ENCODE measurements at places on chromosomes 11 and 22.

DNA sequence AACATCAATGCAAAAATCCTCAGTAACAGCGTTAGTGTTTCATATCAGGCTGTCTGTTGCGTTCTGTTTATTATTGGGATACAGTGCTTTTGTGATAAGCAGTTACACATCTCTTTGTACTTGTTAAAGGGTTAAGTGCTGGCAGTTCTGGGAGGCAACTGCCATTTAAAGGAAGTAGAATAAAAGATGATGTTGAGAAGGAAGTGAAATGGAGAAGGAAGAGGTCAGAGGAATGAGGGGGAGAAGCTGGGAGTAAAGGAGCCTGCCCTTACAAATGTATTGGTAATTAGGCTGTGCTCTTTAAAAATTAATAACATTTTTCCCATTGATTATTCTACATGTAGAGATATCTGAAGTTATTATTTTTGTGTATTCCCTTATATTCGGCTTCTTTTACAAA lies 674.7 kb downstream of the NTM start:
- no peak for DNase-seq

GRCh38 chr11:108206969-108207682 lies 15.3 kb downstream of the NPAT start:
- no peak for DNase-seq

GRCh38 chr11:113562981-113563461 lies 87.8 kb upstream of the DRD2 start:
- no peak for DNase-seq

DNA sequence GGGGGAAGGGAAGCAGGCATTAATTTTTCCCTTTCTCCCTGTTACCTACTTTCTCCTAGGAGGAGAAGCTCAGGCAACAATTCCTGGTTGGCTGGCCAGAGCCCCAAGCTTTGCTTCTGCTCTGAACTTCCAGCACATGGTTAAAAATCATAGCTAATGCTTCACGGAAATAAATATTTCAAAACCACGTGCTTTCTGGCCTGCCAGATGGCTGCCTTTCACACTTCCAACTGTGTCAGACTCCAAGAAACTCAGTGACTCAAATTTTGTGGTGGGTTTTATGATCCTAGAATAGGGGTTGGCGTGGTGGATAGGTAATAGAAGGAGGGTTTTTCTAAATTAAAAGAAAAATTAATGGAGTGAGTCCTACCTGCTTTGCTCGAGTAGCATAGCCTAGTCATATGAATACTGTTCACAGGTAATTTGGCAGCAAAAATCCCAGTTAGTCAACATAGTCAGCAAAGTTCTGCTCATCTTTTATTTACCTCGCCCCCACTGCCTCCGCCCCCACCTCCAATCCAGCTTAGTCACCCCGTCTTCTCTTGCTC lies 58.6 kb downstream of the SC5D start:
- DNase-seq, result no peak

- peak; percentile 26 for DNase-seq
Observed at GRCh38 chr22:50112151-50113118, 22.6 kb downstream of the MOV10L1 start.

- DNase-seq, result no peak
Observed at GRCh38 chr11:92546603-92547002, 322.0 kb downstream of the FAT3 start.

DNA sequence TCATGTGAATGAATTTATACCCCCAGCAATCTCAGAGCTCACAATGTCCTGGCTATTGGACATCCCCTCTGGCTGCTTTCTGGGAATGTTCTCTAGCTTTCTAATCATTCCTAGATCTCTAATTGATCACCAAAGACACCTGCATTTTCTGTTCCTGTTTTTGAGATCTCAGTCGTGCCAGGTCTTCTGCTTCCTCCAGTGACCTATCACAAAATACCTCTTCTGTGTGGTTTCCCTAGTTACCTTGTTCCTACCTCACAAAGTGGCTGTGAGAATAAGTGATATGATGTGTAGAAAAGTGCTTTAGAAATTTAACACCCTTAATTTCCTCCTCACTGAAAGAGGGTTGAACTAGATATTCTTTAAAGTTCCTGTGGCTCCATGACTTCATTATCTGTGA lies 92.2 kb downstream of the LUZP2 start:
- DNase-seq, result no peak

DNA sequence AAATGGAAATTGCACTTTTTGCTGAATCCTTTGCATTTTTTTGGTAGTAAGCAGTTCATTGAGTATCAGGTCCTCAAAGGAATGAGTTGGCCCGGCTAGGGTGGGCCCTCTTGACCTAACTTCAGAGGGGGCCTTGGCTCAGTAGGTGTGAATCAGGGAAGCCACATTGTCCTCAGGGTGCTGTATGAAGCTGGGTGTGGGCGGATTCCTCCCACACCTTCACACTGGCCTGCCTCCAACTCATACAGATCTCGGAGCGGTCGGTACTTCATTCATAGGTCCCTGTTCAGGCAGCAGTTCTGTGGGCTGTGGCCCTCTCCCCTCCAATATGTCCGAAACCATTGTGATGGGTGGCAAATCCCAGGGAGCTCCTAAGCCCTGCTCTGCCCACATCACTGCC lies 47.4 kb upstream of the OR4B1 start:
- DNase-seq, result no peak

DNA sequence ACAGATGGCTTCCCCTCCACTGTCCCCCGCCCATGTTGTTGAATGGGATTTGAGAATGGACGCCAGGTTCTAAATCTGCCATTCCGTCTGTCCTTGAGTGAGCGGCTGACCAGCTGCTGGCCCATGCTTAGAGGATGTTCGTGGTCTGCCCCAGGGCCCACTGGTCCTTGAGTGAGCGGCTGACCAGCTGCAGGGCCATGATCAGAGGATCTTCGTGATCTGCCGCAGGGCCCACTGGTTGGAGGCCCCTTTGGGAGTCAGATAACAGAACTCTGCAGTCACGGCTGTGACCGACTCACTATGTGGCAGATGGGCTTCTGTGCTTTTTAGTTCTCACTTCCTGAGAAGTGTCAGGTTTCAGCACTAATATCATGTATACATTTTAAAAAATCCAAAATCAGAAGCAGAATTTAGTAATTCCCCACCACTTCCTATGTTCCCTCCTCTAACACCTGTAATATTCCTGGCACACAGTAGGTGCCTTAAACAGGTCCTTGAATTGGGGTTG lies 54.1 kb downstream of the MICAL3 start:
- no peak for DNase-seq

DNA sequence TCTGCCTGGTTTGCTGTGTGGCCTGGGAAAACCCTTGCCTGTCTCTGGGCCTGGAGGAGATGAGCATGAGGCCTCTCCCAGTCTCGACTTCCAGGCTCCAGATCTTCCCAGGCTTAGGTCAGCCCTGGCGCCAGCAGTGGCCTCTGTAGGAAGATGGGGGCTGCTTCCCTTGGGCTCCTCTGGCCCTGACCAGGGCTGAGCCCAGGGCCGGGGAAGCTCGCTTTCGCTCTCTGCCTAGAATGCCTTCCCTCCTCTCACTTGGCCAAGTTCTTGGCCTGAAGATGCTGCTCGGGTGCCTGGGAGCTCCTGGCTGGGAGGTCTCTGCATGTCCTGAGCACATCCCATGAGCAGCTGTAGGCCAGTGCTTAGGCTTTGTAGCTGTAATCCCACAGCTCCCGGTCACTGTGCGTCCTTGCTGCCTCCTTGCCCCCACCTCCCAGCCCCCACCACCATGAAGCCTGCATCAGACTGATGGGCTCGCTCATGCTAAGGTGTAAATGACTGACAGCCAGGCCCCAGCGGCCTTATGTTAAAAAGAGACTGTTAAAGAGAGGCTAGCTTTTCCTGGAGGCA lies 25.5 kb downstream of the SHISAL1 start:
- DNase-seq, result no peak

GRCh38 chr11:93568726-93569125 lies 25.5 kb upstream of the SMCO4 start:
- no peak for DNase-seq

DNA sequence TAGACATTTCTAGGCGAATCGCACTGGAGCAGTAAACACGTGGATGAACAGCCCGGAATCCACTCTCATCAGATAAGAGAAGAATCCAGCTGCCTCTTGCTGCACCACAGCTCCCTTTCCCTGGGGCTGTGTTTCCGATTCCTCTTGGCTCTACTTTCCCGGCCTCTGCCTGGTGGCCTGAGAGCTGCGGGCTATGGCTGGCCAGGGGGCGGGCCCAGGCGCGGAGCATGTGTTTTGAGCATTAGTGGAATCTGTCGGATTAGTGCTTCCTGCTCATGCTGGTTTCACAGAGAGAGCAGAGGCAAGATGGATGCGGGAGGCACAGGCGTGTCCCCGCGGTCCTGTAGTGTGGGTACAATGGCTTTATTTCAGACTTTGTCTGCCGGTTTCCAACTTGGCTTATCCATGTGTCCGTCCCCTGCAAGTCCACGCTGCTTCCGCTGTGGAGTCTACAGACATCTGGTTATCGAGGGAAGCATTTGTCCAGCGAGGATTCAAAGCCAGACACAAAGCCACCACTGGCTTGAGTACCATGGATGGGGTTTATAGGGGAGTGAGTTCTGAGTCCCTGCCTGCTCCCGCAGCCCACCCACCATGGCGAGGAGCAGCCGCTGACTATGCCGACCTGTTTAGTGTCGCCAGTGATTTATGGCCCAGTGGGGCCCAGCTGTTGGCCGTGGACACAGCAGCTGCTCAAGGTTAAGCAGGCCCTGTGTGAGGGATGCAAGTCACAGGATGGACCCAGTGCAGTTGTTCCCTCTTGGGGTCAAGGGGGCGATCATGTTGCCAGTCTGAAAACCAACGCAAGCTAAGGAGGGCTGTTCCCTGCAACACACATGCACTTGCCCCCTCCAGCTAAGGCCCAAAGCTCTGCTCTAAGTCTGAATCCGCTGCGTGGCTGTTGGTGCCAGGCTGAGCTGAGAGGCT lies 43.3 kb upstream of the EP300 start:
- DNase-seq, result no peak

DNA sequence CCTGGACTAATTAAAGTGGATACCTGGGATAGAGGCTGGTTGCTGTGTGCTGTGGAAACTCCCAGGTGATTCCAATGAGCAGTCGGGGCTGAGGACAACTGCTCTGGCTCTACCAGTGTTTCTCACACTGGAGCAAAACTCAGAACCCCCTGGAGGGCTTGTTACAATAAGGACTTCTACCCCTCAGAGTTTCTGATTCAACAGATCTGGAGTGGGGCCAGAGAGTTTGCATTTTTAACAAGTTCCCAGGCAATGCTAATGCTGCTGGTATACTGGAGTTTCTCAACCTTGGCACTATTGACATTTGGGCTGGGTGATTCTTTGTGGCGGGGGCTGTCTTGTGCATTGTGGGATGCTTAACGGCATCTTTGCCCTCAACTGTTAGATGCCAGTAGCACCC lies 353.7 kb downstream of the MIAT start:
- no peak for DNase-seq

GRCh38 chr11:129373489-129373953 lies 2.1 kb upstream of the BARX2 start:
- no peak for DNase-seq

DNA sequence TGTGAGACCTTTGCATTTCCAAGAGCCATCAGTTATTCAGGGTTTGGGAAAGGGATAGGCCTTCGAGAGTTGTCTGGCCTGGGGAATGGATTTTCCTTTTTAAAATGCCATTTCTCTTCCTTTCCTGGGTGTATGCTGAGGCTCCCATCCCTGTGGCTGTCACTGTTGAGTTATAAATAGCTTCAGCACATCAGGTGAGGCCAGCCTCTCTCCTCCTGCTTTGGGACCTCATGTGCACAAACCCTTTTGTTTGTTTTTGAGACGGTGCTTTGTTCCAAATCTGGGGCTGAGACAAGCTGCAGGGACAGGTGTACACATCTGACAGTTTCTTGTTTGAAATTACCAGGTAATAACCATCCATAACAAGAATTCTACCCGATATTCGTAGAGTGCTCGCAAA lies 1.3 kb downstream of the TEF start:
- DNase-seq, result no peak

DNA sequence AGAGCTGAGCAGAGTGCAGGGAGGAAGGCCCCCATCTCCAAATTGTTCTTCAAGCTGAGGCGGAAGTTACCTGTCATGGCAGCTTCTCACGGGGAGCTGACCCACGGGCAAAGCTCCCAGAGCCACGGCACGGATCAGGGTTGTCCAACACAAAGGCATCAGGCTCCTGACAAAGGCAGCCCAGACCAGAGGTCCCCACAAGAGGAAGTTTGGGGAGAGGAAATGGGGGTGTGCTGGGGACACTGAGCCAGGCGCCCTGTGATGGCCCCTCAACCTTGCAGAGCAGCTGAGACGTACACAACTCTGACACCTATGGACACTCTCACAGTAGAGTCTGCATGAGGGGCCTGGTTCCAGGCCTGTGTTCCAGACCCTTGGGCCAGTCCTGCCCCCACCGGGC lies 95.6 kb downstream of the CTTN start:
- no peak for DNase-seq

DNA sequence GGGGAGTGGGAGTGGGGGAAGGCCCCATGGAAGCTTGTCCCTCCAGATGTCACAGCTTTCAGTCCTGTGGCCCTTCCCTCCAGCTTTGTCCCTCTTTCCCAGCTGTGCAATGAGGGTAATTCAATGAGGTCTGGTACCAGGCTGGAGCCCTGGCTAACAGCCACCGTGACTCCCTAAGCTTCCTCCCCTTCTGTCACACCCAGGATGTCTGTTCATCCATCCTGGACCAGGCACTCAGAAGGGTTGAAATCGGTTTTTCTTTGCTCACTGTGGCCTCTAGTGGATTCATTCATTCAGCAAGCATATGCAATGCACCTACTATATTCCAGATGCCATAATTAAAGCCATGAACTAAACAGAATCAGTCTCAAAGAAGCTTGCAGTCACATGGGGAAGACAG lies 38.7 kb downstream of the SYT13 start:
- no peak for DNase-seq

DNA sequence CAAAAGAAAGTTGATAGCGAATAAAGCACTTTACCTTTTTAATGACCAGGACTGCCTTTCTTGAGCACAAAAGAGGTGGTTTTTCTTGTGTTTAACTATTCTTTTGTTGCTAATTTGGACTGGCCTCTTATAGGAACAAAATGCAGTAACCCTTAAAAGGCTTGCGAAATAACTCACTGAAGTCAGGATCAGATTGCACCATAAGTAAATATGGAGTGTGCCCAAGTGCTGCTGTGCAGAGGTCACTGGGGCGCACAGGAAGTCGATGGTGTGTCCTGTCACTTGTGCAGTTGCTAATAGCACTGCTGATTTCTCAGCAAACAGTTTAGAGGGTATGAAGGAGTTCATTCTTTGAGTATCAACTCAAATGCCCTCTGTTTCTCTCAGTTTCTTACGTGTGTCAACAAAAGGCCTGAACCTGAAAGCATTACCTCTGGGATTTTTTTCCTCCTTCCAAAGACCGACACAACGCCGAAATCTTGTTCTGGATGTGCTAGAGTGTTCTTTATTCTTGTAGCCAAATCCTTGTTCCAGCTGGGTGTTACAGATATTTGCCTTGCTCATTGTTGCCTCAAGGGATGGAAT lies 71.3 kb downstream of the ATXN10 start:
- DNase-seq, result no peak

All from RPMI8226 (cell line).